ENCODE measurements at places on chromosomes 1 and 21.
A peak's percentile ranks its signal among the peaks of the same experiment; 100 is the strongest.

DNA sequence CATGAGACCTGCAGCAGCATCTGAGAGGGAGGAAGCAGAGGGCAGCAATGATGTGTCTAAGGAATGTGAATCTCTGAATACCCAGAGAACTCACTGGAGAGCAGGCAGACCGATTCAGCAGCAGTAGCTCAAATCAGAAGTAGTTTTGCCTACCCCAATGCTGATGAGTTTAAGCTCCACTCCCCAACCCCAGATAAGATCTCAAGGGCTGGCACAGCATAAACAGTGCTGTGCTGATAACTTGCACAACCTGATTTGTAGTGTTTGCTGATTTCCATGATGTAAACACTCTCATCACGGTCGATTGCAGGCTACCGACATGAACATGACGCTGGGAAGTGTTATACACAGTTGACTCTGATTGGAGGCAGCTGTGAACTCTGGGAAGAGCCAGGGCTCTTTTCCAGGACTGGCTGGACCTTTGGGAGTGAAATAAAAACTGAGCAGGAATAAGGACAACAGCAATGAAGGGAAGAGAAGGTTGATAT lies 11.2 kb upstream of the HMGCS2 start:
- no peak for DNase-seq

- DNase-seq: peak; percentile 65
Measured at GRCh38 chr1:150168960-150169601, 19.4 kb downstream of the PLEKHO1 start.

DNA sequence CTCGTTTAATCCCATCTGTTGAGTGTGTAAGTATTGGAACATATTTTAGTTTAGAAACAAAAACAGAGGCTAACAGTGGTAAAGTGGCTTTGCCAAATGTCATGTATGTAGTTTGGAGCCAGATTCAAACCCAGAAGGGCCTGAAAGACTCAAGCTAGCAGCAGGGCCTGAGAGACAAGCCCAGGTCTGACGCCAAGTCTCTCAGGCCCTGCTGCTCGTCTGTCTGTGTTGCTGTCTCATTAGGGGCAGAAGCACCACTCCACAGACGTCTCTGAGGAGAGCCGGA lies 8.3 kb downstream of the CITED4 start:
- no peak for DNase-seq

DNA sequence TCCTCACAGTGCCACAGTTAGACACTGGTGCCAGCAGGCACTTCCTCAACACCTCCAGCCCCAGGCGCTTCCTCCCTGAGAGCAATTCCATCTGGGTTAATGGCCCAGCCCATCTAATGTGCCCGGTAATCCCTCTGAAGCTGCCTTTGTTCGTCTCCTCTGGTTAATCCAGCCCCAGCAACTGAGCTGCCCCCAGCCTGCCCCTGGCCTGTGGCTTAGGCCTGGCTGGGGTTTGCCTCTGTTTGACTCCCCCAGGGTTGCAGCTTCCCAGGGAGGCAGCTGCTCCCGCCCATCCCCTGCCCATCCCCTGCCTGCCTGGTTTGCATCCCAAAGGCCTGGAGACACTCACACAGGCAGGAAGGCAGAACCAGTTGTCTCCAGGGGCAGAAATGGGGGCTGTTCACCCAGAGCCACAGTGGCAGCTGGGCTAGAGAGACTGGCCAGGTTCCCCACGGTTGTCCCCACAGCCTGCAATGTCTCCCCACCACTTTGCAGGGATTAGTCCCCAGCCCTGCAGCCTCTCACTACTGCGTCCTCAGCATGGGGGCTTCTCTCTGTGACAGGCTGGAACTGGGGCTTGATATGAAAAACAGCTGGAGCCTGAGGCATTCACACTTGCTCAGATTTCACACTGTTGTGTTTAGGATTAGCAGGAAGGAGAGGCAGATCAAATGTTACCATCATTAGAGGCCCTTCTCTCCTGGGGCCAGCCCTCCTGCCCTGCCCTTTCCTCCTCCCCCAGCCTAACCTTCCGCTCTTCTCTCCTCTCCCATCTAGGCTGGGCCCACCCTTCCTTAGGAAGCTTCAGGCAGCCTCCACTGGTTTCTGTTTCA lies 120.2 kb downstream of the TLR5 start:
- DNase-seq: no peak

- no peak for DNase-seq
Measured at GRCh38 chr1:32929366-32929765, 28.2 kb upstream of the TMEM54 start.

DNA sequence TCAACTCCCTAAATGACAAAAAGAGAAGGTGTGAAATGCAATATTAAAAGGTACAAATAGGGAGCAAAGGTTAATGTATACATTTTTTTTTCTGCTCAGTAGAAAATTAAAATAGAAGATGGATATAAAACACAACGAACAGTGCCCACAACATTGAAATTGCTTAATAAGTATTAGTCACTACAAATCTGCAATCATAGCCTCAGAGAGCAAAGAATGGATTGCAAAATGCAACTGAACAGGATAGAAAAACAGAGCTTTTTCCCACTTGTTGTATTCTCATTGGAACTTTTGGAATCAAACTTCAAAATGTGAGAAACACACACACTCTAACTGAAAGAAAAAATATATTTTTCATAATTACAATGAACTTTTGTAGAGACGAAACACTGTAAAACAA lies 552.2 kb upstream of the NCAM2 start:
- DNase-seq: no peak

DNA sequence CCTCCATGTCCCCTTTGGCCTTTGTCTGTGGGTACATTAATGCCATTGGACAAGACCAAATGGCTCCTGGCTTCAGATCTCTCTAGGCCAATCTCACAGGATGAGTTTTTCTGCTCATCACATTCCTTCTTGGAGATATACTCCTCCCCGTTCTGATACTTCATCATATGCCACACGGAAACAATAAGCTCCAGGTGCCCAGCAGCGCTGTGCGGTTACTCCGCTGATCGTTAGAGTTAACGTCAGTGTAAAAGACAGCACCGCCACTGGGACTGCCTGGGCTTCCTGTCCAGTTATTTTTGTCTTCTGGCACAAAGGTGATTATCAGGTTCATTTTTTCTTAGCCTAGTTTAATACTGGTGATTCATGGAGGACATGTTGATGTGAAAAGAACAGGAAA lies 22.5 kb downstream of the CACHD1 start:
- DNase-seq: no peak

- DNase-seq: no peak
Measured at GRCh38 chr1:85093644-85094043, 45.3 kb upstream of the MCOLN3 start.

GRCh38 chr1:54774820-54775498 lies 10.6 kb upstream of the PARS2 start:
- peak; percentile 33 for DNase-seq

GRCh38 chr1:53069265-53069662 lies 7.3 kb downstream of the PODN start:
- DNase-seq: no peak

GRCh38 chr1:59605184-59605583 lies 209.6 kb upstream of the HOOK1 start:
- DNase-seq: peak; percentile 3

DNA sequence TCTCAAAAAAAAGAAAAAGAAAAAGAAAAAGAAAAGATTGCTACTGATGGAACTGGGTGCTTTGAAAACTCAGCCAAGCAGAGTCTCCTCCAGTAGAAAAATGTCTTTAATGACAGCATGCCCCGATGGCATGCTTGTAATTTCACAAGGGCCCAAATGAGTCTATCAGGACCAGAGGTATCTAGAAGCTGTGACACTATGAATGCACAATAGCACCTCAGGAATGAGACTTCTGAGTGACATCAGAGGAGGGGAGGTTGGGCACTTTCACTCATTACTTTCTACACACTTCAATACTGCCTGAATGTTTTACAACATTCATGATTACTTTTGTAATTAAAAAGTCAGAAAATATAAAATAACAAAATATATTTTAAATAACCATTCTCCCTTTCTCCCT lies 15.1 kb upstream of the CD58 start:
- DNase-seq: no peak

GRCh38 chr1:14625572-14625971 lies 27.1 kb downstream of the KAZN start:
- DNase-seq: no peak

DNA sequence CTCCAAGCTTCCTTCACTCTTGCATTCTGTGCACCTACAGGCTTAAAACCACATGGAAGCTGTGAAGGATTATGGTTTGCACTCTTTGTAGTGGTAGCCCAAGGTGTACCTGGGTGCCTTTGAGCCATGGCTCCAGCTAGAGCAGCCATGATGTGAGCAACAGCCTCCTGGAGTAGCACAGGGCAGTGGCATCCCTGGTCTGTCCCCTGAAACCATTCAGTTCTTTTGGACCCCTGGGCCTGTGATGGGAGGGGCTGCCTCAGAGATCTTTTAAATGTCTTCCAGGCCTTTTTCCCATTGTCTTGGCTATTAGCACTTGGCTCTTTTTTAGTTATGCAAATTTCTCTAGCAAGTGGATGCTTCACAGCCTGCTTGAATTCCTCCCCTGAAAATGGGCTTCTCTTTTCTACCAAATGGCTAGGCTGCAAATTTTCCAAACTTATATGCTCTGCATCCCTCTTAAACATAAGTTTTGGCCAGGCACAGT lies 47.4 kb downstream of the CLCA4 start:
- no peak for DNase-seq

DNA sequence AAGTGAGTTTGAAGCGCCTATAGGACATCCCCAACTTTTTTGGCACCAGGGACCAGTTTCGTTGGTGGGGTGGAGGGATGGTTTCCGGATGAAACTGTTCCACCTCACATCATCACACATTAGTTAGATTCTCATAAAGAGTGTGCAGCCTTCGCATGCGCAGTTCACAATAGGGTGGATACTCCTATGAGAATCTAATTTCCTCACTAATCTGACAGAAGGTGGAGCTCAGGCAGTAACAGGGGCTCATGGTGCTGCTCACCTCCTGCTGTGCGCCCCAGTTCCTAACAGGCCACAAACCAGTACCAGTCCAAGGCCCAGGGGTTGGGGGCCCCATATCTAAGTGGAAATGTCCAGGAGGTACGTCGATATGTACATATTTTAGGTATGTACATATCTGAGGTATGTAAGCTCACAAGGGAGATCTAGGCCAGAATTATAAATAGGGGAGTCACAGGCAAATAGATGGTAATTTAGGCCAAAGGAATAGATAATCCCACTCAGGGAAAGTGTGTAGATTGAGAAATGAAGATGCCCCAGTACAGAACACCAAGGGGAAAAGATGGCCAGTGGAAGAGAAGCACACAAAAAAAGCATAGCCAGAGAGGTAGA lies 27.5 kb upstream of the RASAL2 start:
- DNase-seq: no peak

GRCh38 chr1:9417695-9418094 lies 121.6 kb upstream of the SLC25A33 start:
- DNase-seq: no peak

GRCh38 chr1:236303675-236304074 lies 21.9 kb upstream of the ERO1B start:
- peak; percentile 19 for DNase-seq

DNA sequence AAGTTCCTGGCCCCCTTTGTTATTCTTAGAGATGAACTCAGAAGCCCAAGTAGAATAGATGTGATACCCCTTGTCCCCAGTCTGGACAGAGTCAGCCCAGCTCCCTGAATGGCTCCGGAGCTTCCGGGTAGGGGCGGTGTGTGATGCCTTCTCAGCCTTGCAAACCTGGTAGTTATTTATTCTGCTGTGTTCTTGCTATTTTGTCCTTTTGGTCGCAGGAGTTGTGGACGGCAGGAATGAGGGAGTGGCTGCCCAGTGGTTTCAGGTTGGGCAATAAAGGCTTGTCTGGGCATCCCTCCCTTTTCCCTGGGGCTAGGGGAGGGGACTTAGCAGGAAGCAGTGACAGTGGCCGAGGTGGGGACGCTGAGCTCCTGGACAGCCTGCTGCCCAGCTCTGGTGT lies 2.8 kb downstream of the PTPRU start:
- DNase-seq: no peak

- DNase-seq: no peak
Measured at GRCh38 chr1:72051538-72051937, 230.8 kb downstream of the NEGR1 start.

All from common myeloid progenitor, CD34-positive (primary cell).